ENCODE measurements at places on chromosomes 16 and 17.

- no peak for DNase-seq
Measured at GRCh38 chr17:12250973-12251372, 230.3 kb downstream of the MAP2K4 start.

DNA sequence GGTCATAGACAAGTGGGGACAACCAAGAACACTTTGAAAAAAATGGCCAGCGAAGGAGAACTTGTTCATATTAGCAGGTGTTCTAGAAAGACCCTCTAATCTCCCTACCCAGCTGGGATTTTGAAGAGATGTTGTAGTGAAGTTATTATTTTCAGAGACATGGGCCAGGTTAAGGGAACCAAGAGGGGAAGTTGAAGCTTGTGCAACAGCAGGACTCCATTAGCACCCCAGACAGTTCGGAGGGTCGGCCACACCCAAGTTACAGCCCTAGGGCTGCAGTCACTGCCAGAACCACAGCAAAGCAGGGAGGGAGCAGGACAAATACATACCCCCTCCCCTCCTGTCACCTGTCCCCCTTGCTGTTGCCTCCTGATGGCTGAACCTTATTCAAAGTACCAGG, 42.3 kb downstream of the WSB1 start:
- DNase-seq: no peak

- DNase-seq: no peak
Measured at GRCh38 chr17:74941128-74941725, 5.5 kb downstream of the OTOP3 start.

GRCh38 chr16:51399908-51400670, 249.0 kb upstream of the SALL1 start:
- DNase-seq: no peak

- no peak for DNase-seq
Measured at GRCh38 chr16:81992859-81993258, 18.4 kb downstream of the SDR42E1 start.

DNA sequence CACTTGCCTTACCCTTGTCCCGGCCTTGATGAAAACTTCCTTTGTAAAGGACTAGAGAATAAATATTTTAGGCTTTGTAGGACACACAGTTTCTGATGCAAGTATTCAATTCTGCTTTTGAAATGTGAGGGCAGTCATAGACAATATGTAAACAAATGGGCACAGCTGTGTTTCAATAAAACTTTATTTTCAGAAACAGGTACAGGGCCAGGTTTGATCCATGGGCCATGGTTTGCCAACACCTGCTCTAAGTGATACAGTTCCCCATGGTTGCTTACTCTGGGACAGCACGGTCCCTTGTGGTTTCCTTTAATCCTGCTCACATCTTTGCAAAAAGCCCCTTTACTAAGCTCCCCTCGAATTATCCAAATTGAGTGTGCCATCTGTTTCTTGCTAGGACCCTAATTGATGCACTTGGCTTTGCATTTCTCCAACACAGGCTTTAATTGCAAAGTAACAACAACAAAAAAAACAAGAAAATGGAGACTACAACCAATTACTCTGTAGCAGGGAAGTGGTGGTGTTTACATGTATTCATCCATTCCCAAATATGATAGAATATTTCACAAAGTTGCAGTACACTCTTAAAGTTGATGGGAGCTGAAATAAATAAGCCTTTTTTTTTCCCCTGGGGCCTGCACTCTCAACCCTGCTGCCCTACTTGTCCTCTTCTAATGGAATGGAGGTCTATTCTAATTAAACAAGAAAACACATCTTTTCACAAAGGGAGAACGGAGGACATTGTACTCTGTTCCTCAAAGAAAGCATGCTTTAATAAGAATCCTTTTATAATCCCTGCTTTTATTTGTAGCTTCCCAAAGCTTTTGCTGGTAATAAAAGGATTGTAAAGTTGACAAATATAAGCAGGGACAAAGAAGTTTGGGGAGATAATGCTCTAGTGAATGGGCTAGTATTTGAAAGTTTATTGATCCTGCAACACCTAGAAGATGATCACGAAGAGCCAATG, 37.7 kb upstream of the TOX3 start:
- DNase-seq: no peak

DNA sequence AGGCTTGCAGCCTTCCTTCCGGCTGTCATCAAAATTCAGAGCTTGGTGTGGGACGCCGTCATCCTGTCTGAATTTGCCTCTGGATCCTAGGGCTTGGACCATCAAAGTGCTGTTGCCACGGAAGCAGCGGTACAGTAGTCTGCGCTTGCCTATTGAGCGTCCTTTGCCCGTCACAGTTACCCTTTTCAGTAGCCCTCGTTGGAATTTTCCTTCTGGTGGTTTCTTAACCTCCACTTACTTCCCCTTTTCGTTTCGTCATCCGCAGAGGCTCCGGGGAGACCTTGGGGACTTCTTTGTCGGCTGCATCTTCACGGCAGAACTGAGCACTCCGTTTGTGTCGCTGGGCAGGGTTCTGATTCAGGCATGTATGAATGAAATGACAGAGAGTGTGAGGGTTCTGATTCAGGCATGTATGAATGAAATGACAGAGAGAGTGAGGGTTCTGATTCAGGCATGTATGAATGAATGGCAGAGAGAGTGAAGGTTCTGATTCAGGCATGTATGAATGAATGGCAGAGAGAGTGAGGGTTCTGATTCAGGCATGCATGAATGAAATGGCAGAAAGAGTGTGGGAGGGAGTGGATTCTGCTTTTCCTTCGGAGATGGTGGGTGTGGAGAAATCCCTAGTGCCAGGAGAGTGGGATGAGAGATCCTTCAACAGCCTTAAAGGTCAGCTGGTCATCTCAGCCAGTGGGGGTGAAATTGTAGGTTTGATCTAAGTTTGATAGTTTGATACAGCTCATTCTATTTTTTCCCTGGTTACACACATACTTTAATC, 8.0 kb downstream of the TLCD3A start:
- DNase-seq: no peak

DNA sequence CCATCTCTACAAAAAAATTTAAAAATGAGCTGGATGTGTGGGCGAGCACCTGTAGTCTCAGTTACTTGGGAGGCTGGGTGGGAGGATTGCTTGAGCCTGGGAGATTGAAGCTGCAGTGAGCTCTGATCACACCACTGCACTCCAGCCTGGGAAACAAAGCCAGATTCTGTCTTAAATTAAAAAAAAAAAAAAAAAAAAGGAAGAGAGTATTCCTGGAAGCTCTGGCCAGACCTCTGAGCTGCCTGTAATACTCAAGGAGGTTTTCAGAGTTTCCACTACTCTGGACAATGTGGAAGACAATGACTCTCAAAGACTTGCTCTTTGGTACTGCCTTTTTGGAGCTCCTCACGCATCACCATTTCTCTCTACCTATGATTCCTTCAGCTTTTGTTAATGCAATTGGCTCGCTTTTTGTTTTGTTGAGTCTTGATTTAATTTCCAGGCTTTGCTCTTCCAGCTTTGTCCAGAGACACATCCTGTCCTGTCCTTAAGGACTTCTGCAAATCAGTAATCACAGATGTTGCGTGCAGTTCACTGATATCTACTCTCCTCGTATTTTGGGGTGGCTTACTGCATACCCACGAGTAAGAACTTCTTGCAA, 10.8 kb downstream of the CHD9 start:
- no peak for DNase-seq

DNA sequence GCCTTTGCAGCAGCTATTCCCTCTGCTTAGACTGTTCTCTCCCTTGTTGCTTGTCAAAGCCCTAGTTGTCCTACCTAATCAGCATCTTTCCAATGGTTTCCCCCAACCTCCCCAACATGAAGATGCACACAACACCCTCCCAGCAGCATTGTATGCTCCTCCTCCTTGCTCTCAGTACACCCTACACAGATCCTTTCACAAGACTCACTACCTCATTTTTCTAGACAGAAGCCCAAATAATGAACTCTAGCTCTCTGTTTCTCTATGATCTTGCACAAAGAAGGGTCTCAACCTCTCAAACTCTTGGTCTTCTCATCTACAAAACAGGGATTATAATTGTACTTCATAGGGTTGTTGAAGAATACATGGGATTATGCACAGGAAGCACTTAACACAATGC, 19.4 kb downstream of the PSME3IP1 start:
- no peak for DNase-seq

DNA sequence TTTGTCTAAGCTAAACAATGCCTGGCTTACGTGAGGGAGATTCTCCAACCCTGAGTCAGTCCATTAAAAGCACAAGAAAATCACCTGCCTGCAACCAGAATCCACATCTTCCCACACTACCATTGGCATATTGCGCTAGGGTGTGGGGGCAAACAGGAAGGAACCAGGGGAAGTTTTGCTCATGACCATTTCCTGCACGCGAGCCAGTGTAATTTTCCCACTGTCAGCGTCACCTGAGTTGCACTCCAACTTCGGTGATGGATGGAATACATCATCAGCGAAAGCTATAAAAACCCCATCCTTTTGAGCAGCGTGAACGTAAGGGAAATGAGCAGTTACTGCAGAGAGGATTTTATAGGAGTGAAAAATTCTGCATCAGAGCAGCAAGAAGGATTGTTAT, 167.9 kb upstream of the NOL11 start:
- no peak for DNase-seq

DNA sequence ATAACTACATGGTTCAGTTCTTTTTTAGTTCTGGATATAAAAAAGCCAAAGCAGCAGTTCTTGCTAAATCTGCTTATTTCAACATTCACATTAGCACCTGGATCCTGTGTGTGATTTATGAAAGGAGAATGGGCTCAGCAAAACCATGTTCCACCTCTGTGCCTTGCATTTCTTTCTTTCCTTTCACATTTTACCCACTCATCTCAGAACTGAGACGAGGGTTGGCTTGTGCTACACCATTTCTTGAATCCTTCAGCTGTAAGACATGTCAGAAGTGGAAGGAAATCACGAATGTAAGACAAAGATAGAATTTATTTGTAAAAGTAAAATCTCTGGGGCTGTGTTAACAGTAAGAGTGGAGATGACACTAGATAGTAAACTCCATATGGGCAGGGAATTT, 1.2 kb upstream of the UTP6 start:
- DNase-seq: no peak

- no peak for DNase-seq
Measured at GRCh38 chr16:89612415-89613166, 851 bp upstream of the DPEP1 start.

- no peak for DNase-seq
Measured at GRCh38 chr17:227078-227945, 45.9 kb upstream of the DOC2B start.

GRCh38 chr16:84889066-84889465, 69.3 kb downstream of the CRISPLD2 start:
- no peak for DNase-seq

- no peak for DNase-seq
Measured at GRCh38 chr17:44927696-44928095, 12.4 kb upstream of the GFAP start.

DNA sequence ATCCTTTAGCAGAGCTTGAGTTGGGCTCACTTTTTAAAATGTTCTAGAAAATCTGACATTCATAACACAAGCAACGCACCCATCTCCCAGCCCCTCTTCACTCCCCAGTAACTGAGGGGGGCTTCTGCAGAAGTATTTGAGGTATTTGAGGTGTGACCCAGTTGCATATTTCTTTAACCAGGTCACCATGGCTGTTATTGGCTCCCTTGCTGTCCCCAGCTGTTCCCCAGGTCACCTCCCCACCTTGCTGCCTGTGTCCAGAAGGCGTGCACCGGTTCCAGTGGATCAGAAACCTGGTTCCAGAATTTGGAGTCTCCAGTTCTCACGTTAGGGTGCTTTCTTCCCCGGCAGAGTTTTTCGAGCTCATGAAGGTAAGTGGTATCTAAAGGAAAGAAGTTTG, 13.8 kb downstream of the PGS1 start:
- no peak for DNase-seq

DNA sequence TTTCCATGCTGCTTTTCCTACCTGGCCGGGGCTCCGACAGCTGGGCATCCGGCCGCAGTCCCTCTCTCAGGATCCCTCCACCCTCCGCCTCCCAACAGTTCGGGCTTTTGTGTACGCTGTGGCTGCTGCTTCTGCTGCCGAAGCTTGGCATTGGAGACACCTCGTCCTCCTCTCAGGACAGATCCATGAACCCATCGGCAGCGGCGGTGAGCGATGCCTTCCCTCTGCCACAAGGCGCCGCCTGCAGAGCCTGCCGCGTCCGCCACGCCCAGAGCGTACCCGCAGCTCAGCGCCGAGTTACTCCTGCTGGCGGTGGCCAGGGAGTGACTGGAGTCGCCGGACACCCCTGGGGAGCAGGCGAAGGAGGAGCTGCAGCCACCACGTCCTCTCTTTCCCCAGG, 2032.8 kb downstream of the TP53TG3F start:
- DNase-seq: peak; percentile 2

GRCh38 chr17:59513934-59514841, 51.2 kb upstream of the DHX40 start:
- DNase-seq: peak; percentile 89

- peak; percentile 7 for DNase-seq
Measured at GRCh38 chr16:29694384-29695195, 15.6 kb downstream of the QPRT start.

DNA sequence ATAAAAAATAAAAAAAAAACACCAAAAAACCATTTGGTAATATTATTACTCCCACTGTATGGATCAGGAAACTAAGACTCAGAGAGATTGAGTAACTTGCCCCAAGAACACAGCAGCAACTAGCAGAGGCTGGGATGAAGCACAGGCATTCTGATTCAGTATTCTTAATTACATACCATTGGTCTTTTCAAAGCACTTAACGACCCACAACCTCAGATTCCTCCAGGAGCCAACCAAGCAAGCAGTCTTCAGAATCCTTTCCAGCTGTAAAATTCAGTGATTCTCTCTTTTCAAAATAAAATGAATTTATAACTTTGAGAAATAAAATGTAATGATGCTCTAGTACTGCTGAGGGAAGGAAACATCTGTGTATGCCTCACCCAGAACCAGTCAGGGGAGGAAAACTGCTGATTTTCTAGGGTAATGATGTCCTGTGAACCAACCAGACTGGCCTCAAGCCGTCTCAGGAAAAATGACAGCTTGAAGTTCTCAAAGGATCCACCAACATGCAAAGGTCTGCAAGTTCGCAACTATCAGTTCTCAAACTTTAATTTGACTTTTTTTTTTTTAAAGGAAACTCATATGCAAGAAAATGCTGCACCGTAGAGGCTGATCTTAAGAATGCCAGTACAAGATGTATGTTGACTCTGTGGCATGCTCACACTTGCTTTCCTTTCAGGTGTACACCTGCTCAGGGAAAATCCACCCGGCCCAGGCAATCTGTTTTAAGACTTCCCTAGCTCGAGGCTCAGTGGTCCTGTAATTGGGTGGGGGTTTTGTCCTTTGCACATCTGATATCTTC, 9.0 kb downstream of the CUEDC1 start:
- no peak for DNase-seq
